ENCODE measurements at places on chromosomes 5 and 9.

DNA sequence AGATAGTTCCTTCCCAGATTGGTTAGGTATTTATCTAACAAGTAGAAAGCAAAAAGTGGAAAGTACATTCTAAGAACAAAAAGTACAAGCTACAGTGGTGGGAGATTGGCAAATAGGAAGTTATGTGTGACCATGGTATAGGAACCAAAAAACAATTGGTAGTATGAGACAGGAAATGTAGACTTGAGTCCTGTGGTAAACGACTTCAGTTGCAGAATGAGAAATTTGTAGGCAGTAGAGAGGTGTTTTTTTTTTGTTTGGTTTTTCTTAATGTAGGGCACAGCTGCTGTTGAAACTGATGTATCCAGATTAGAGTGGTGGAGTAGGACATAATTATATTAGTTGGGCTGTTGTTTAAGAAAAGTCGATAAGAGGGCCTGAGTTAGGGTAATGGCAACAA lies 72.0 kb downstream of the CCNH start:
- DNase-seq: peak; percentile 4

DNA sequence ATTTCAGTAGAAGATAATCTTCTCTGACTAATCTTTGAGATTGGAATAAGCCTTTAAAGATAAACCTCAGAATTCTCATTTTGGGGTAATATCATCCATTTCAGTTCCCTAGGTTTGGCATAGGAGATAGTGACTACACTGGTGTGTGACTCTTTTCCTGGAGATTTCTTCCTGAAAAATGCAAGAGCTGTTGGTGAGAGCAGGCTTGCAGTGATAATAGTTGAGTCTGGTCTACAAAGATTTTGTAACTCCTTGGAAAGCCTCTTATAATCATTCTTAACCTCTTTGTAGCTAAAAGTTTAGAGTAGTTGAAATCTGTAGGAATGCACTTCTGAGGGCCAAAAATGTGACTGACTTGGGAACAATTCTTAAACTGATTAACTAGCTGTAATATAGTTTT lies 23.4 kb downstream of the RANBP17 start:
- DNase-seq: no peak

GRCh38 chr5:124692324-124692723 lies 54.1 kb downstream of the ZNF608 start:
- no peak for DNase-seq

DNA sequence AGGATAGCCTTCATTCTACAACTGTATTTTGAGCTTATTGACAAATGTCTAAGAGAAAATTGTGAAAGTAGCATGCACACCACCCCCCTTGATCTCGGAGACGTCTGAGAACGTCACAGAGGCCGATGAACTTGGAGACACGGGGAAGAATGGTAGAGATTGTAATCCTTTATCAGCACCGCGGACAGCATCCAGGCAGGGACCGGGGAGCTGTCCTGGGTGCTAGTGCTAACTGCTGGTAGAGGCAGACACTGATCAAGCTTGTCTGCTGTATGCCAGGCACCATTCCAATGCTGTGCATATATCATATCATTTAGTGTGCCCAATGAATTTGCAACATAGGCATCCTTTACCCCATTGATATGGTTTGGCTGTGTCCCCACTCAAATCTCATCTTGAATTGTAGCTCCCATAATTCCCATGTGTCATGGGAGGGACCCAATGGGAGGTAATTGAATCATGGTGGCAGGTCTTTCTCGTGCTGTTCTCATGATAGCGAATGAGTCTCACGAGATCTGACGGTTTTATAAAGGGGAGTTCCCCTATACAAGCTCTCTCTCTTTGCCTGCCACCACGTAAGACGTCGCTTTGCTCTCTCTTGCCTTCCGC lies 98.8 kb downstream of the LHX2 start:
- no peak for DNase-seq

GRCh38 chr5:1769017-1769640 lies 30.5 kb downstream of the MRPL36 start:
- DNase-seq: no peak

DNA sequence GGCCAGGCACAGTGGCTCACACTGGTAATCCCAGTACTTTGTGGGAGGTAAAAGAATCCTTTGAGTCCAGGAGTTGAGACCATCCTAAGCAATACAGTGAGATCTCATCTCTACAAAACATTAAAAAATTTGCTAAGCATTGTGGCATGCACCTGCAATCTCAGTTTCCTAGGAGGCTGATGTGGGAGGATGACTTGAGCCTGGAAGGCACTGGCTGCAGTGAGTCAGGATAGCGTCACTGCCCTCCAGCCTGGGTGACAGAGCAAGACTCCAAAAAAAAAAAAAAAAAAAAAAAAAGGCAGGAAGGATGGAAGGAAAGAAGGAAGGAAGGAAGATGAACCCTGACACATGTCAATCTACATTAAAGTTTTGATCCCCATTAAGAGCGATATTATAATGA lies 1452.2 kb upstream of the ACO1 start:
- no peak for DNase-seq

- DNase-seq: no peak
Observed at GRCh38 chr5:144915452-144915851, 744.8 kb downstream of the KCTD16 start.

DNA sequence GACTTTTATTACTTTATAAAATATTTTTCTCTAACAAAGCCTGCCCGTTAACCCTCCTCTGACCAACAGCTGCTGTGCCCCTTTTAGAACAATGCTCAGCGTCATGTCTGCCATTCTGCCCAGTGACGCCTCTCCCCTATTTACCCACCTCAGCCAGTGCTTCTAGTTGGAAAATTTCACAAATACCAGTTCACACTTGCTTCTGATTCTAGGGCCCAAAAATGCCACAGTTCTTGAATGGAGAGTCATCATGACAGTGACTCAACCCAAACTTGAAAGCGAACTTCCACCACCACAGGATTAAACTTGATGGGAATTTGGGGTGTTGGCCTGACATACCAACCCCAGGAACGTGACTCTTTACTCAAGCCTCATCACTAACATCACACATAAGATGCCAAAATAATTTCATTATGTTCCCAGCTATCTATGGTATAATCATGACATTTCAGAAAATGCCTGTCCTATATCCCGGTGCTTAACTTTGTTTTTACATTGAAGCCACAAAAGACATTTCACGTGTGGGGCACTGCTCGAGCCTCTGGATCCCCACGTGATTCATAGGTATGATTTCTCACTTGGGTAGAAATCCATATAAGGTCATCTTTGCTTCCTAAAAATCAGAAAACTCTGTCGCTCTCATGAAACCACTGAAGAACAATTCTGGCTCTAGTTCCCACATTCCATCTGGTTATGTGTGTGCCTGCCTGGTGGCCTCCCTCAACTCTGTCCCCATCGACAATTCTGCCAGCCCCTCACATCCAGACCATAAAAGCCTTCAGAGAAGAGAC lies 220.9 kb downstream of the ACTL7B start:
- DNase-seq: no peak

DNA sequence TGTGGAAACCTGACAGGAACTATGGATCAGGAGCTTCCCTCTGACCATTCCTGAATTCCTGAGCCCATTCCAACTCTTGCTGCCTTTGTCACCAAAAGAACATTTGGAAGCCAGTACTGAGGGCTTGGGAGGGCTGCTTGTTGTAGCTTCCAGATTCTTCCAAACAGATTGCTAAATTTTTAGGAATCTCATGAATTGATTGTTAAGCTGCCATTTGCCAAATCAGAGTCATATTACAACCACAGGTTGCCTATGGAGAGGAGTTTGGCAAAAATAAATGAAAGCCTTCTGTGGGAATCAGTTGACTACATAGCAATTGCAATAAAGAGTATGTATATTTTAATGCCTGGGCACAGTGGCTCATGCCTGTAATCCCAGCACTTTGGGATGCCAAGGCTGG lies 39.2 kb upstream of the SLC28A3 start:
- no peak for DNase-seq

- DNase-seq: no peak
Observed at GRCh38 chr5:44275908-44276307, 113.3 kb downstream of the FGF10 start.

All from glomerular endothelial cell (primary cell).